ENCODE measurements at places on chromosomes 1 and 21. TPM values are rescaled to one million over a fixed set of nuclear protein-coding genes. Genes with fewer than 3 reads are reported as not detected.

- no peaks in the 10 kb centered on the region for H3K36me3 ChIP-seq
- H3K27ac ChIP-seq = no peak overlapping the region
- H3K4me3 ChIP-seq = peak overlapping the region; percentile 42
- DNase-seq = peak; percentile 34
- peaks cover 11% of the 10 kb centered on the region for H3K27me3 ChIP-seq
- peaks cover 25% of the 10 kb centered on the region for H3K4me1 ChIP-seq
Measured at GRCh38 chr1:246784621-246785493, 60.6 kb downstream of the SCCPDH start.

FCMR gene
- total RNA-seq = 42.9 TPM

CNTN2 gene
- not detected for total RNA-seq

- peak overlapping the region; percentile 95 for H3K4me3 ChIP-seq
- peak overlapping the region; percentile 95 for H3K27ac ChIP-seq
- peaks cover 11% of the 10 kb centered on the region for H3K36me3 ChIP-seq
- H3K4me1 ChIP-seq = peaks cover 42% of the 10 kb centered on the region
- no peaks in the 10 kb centered on the region for H3K27me3 ChIP-seq
Measured at GRCh38 chr1:110673805-110674336, 869 bp downstream of the KCNA3 start.

DMRTA2 gene
- not detected for total RNA-seq

GRCh38 chr1:108814343-108815125, 42.4 kb downstream of the AKNAD1 start:
- H3K27me3 ChIP-seq = peaks cover 3% of the 10 kb centered on the region
- H3K4me1 ChIP-seq = no peaks in the 10 kb centered on the region
- DNase-seq = no peak
- no peak overlapping the region for H3K27ac ChIP-seq
- H3K36me3 ChIP-seq = no peaks in the 10 kb centered on the region

GRCh38 chr1:93585059-93585966, 96.3 kb downstream of the BCAR3 start:
- no peaks in the 10 kb centered on the region for H3K36me3 ChIP-seq
- H3K4me3 ChIP-seq = no peak overlapping the region
- no peaks in the 10 kb centered on the region for H3K27me3 ChIP-seq
- peaks cover 7% of the 10 kb centered on the region for H3K4me1 ChIP-seq
- no peak overlapping the region for H3K27ac ChIP-seq

SEC16B gene
- not detected for total RNA-seq

DNA sequence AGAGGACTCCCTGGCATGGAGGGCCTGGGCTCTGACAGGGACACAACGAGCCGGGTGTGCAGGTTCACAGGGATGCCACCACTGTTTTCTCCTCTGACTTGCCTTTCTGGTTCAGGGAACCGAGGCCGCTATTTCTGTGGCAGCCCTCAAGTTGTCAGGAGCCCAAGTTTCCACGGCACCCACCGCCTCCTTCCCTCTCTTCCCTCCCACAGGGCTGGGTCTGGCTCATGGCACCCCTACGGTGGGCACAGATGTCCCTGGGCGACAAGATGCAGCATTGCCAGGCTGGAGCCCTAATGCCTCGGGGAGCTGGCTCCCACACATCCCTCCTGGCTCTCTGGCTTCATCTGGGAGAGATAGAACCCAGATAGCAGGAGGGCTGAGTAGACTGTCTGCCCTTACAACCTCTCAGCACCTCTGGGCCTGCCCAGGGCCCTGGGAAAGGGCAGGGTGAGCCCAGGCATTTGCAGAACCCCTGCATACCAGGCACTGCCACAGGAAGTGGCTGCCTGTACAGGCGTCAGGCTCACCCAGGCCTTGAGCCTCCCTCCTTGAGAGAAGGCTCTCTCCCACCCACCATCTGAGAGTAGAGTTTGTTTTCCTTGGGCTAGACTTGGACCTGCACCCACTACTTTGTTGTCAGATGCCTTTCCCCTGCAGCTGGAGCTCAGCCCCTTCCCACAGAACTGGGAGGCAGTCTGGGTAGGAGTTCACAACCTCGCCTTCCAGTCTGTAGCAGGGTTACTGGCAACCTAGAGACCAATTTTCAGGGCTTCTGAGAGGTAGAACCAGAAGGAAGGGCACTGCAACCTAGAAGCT, 20.5 kb downstream of the KCNC4 start:
- H3K4me1 ChIP-seq = peaks cover 14% of the 10 kb centered on the region
- peaks cover 8% of the 10 kb centered on the region for H3K36me3 ChIP-seq
- H3K27ac ChIP-seq = peak overlapping the region; percentile 25
- H3K27me3 ChIP-seq = no peaks in the 10 kb centered on the region
- no peak for DNase-seq

PARS2 gene
- 6.6 TPM for total RNA-seq

LRRC3 gene
- total RNA-seq = 1.9 TPM

DNA sequence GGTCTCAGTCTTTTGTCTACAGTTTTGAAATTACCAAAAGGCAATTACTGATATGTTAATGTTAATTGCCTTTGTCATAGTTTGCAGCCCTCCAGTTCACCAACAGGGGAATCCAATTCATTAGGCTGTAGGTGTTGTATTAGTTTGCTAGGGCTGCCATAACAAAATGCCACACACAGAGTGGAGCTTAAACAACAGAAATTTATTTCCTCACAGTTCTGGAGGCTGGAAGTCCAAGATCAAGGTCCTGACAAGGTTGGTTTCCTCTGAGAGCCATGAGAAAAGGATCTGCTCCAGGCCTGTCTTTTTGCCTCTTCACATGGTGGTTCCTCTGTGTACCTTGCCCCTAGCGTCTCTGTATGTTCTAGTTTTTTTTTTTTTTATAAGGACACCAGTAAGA, 1.3 kb downstream of the RTCA start:
- H3K4me3 ChIP-seq = peak overlapping the region; percentile 98
- peaks cover 48% of the 10 kb centered on the region for H3K4me1 ChIP-seq
- H3K36me3 ChIP-seq = peaks cover 43% of the 10 kb centered on the region
- H3K27ac ChIP-seq = no peak overlapping the region

RASAL2 gene
- total RNA-seq = not detected

DNA sequence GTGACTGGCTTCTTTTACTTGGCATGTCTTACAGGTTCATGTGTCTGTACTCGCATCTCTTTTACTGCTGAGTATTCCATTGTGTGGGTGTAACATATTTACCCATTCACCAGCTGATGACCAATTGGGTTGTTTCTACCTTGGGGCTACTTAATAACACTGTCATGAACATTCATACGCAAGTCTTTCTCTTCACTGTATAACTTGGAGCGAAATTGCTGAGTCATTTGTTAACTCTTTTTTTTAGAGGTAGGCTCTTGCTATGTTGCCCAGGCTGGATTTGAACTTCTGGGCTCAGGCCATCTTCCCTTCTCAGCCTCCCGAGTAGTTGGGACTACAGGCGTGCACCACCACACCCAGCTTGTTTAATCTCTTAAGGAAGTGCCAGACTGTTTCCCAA, 6.5 kb downstream of the PYCR2 start:
- H3K27ac ChIP-seq = no peak overlapping the region
- no peak for DNase-seq

SLC1A7 gene
- not detected for total RNA-seq

DNA sequence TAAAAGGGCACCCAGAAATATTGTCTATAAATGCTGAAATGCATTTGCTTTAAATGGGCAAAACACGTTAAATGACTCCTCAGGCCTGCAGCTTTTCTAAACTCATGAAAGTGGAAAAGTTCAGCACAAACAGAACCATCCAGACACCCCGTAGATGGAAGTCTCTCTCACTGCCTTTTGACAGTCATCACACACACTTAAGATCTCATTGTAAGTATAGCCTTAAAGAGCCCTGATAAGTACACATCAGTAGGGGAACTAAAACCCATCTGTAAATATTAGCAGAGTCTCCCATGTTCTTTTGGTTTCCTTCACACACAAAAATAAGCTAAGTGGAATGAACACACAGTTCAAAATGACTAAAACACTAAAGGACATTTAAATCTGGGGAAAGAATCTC, 166.7 kb downstream of the LTN1 start:
- peaks cover 3% of the 10 kb centered on the region for H3K36me3 ChIP-seq
- no peak overlapping the region for H3K4me3 ChIP-seq
- H3K27me3 ChIP-seq = no peaks in the 10 kb centered on the region
- DNase-seq = no peak

DNA sequence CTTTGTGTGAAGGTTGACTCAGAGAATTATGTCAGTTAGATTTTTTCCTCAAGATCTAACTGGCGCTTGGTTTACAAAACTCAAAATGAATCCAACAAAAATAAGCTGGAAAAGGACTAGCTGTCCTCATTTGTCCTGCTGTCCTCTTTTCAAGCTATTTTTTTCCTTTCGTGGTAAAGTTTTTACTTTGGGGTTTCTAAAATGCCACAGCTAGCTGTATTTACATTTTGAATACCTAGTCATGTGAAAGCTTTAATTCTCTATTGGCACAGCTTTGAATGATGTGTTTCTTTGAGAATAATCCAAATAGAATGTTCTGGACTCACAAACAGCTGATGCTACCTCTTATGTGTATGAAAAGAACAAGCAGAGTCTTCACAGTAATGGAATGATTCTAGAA, 673.6 kb upstream of the NR5A2 start:
- no peak overlapping the region for H3K4me3 ChIP-seq
- no peaks in the 10 kb centered on the region for H3K4me1 ChIP-seq
- H3K27me3 ChIP-seq = peaks cover 5% of the 10 kb centered on the region
- H3K27ac ChIP-seq = no peak overlapping the region

CFAP57 gene
- 0.35 TPM for total RNA-seq

SLC2A5 gene
- total RNA-seq = not detected

- H3K27me3 ChIP-seq = peaks cover 17% of the 10 kb centered on the region
- DNase-seq = peak; percentile 18
- peaks cover 21% of the 10 kb centered on the region for H3K4me1 ChIP-seq
- H3K27ac ChIP-seq = no peak overlapping the region
- H3K4me3 ChIP-seq = no peak overlapping the region
Measured at GRCh38 chr1:22177354-22178003, 34.6 kb upstream of the WNT4 start.

OBSCN gene
- 14.9 TPM for total RNA-seq

CELA2A gene
- total RNA-seq = not detected

ETV3L gene
- total RNA-seq = not detected

ILDR2 gene
- 5.7 TPM for total RNA-seq

DNA sequence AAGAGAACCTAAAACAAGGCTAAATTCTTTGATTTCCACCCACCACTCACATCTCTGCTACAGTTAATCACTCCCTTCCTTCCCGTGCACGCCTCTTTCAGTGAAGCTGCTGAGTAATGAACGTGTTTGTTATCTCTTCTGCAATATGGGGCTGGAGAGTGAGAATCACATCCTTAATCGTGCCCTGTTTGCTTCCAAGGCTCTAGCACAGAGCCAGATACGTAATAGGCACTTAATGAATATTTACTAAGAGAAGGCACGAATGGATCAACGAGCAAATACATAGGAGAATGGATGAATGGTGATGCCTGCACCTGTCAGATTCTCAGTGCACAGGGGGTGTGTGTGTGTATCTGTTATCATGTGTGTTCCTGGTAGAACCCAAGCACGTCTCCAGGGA, 22.1 kb upstream of the FAM43B start:
- H3K36me3 ChIP-seq = no peaks in the 10 kb centered on the region
- no peak overlapping the region for H3K4me3 ChIP-seq
- DNase-seq = no peak
- no peak overlapping the region for H3K27ac ChIP-seq
- H3K27me3 ChIP-seq = peaks cover 29% of the 10 kb centered on the region

- no peaks in the 10 kb centered on the region for H3K4me1 ChIP-seq
- no peaks in the 10 kb centered on the region for H3K36me3 ChIP-seq
- no peak overlapping the region for H3K4me3 ChIP-seq
- no peak overlapping the region for H3K27ac ChIP-seq
Measured at GRCh38 chr1:242534753-242535152, 10.3 kb upstream of the PLD5 start.

DNA sequence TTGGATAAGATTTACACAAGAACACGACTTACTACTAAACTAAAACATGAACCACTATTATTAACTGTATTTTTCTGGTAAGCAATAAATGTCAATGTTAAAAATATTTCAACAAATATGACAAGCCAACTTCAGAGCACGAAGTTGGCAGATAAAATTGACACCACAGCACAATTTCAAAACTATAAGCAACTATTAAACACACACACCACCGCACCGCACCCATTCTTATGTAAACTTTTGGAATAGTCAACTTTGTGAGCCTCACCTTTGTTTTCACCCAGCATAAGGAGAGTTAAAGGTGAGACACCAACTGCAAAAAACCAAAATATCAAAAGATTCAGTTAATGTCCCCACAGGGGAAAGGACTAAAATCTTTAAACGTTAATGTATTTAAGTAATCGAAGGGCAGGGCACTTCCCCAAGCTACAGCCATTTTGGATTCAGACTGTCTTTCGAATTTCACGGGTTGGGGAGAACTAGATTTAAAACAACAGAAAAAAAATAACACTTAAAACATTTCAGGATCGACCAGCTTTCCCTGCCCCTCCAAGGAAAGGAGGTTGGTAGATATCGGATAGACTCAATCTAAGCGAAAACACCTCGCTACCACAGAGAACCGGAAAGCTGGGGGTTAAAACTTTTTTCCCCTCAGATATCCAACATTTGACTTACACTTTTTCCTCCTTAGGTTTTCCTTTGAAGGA, 872 bp downstream of the GPBP1L1 start:
- H3K27me3 ChIP-seq = no peaks in the 10 kb centered on the region
- peaks cover 49% of the 10 kb centered on the region for H3K4me1 ChIP-seq
- peaks cover 34% of the 10 kb centered on the region for H3K36me3 ChIP-seq
- H3K4me3 ChIP-seq = peak overlapping the region; percentile 98
- peak overlapping the region; percentile 99 for H3K27ac ChIP-seq

HUNK gene
- 0.42 TPM for total RNA-seq

DNA sequence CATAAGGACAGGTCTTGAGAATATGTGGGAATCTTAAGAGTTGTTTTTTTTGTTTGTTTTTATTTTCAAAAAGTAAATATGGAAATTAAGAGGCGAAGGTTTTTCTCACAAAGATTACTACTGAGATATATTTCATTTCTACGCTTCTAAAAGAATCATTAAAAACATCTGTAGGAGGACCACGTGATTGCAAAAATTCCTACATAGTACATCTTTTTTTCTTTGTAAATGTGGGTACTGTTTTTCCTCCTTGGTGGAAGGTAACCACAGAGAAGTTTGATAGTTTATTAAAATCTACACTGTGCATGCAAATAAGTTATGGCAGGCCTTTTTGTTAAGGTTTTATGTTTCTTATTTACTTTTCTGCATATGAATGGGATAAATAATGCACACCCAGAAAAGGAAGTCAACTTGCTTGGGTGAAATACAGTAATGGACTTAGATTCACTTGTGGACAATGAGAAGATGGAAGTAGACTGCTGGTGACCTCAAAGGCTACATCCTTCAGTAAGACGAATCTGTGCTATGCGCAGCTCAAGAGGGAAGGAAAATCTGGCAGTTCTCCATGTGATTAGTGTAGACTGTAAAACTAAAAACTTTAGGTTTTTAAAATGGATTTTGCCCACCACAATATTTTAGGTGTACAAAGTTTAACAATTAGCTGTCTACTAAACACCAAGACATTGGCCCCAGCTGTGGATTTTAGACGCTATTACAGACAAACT, 2.0 kb downstream of the AK5 start:
- no peak overlapping the region for H3K4me3 ChIP-seq
- no peaks in the 10 kb centered on the region for H3K27me3 ChIP-seq
- peaks cover 37% of the 10 kb centered on the region for H3K4me1 ChIP-seq
- no peak overlapping the region for H3K27ac ChIP-seq
- DNase-seq = no peak
- no peaks in the 10 kb centered on the region for H3K36me3 ChIP-seq

CNIH3 gene
- total RNA-seq = 1.3 TPM

GRCh38 chr1:16372535-16373285, 5.7 kb downstream of the SZRD1 start:
- H3K27ac ChIP-seq = peak overlapping the region; percentile 87
- peak overlapping the region; percentile 26 for H3K4me3 ChIP-seq
- no peaks in the 10 kb centered on the region for H3K27me3 ChIP-seq
- peaks cover 53% of the 10 kb centered on the region for H3K36me3 ChIP-seq
- peaks cover 77% of the 10 kb centered on the region for H3K4me1 ChIP-seq
- no peak for DNase-seq

PLEKHA6 gene
- 0.74 TPM for total RNA-seq
